ENCODE measurements at places on chromosomes 16 and 17. TPM values are rescaled to one million over a fixed set of nuclear protein-coding genes. Genes with fewer than 3 reads are reported as not detected.

Gene WDR45B
- 71.0 TPM for total RNA-seq

DNA sequence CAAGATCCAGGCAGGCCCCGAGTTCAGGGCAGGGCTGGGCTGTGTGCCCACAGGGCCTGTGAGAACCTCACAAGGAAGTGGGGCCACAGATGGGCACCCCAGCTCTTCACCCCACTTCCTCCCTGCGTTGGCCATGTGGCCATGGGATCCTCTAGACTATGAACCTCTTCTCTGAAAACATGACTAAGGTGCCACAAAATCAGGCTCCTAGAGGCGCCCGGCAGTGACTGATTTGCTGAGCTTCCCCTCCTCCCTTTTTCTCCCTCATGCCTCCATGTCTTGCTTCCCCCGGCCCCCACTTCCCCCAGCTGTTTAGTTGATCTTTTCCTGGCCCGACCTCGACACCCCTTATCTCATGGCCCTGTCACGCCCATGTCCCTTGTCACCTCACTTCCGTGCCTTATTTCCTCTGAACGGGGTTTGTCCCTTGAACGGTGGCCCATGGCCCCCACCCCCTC is 87.1 kb downstream of the KCNJ12 start:
- H3K27me3 ChIP-seq, result peaks cover 58% of the 10 kb centered on the region
- H3K4me3 ChIP-seq, result no peak overlapping the region
- no peak for DNase-seq
- H3K36me3 ChIP-seq, result no peaks in the 10 kb centered on the region
- no peak overlapping the region for H3K27ac ChIP-seq

DNA sequence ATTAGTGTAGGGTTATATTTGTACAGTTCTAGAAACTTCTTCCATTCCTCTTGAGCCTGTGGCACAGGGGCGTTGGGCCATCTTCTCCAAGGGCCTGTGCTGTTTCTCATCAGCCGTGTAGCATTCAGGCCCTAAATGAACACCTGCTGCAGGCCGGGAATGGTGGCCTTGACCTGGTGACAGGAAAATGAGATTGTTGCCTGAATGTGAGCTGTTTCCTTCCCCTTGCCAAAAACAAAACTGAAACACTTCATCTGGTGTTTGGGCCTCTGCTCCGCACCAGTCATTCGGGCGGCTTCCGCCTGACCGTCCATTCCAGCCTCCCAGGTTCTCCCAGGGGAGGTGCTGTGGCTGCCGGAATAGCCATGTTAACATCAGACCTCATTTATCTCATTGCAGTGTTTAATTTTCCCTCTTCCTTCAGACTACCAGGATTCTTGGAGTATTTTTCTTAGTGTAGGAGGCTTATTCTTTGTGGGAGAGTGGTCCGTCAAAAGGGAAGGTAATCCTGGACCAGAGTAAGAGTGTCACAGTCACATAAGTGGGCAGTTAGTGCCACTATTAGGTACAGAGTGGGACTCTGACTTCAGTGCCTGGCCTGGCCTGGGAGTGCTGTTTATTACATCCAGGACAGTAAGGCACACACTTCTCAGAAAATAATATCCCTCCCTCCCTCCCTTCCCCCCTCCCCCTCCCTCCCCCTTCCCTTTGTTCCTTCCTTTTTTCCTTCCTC is 61.9 kb downstream of the WWP2 start:
- H3K4me3 ChIP-seq, result no peak overlapping the region
- no peaks in the 10 kb centered on the region for H3K27me3 ChIP-seq
- H3K27ac ChIP-seq, result no peak overlapping the region
- H3K4me1 ChIP-seq, result peaks cover 9% of the 10 kb centered on the region
- no peak for DNase-seq

- peaks cover 24% of the 10 kb centered on the region for H3K36me3 ChIP-seq
- no peak for DNase-seq
- peaks cover 2% of the 10 kb centered on the region for H3K27me3 ChIP-seq
- no peak overlapping the region for H3K27ac ChIP-seq
- H3K4me1 ChIP-seq, result peaks cover 38% of the 10 kb centered on the region
Measured at GRCh38 chr16:68825427-68825826, 17.9 kb upstream of the TANGO6 start.

GRCh38 chr17:13635951-13636350 is 34.2 kb upstream of the HS3ST3A1 start:
- no peaks in the 10 kb centered on the region for H3K27me3 ChIP-seq
- peaks cover 14% of the 10 kb centered on the region for H3K4me1 ChIP-seq
- H3K27ac ChIP-seq, result no peak overlapping the region
- H3K36me3 ChIP-seq, result no peaks in the 10 kb centered on the region
- H3K4me3 ChIP-seq, result no peak overlapping the region

GRCh38 chr17:81367171-81367570 is 28.1 kb upstream of the BAHCC1 start:
- H3K4me3 ChIP-seq, result no peak overlapping the region
- H3K27me3 ChIP-seq, result peaks cover 32% of the 10 kb centered on the region
- no peak for DNase-seq

Gene NOD2
- not detected for total RNA-seq

GRCh38 chr17:9886141-9886930 is 18.7 kb downstream of the RCVRN start:
- DNase-seq, result no peak
- no peaks in the 10 kb centered on the region for H3K4me1 ChIP-seq
- peaks cover 10% of the 10 kb centered on the region for H3K36me3 ChIP-seq
- H3K27me3 ChIP-seq, result peaks cover 2% of the 10 kb centered on the region
- H3K4me3 ChIP-seq, result no peak overlapping the region

DNA sequence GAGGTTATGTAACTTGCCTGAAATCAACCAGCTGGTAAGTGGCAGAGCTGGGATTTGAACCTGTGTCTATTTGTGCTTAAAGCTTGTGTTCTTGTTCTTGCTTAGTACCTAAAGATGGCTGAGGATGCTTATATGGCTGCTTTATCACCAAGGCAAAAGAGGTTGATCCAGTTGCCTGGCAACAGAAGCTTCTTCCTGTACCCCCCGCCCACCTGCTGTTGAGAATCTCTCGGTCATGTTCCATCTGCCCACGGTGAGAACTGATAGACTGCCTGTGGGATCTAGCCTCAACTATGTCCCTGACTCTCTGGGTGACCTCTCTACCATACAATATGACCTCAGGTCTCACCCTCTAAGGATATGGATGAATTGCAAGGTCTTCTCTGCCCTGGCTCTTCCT is 60.7 kb downstream of the ABCC6 start:
- no peak overlapping the region for H3K27ac ChIP-seq
- H3K36me3 ChIP-seq, result no peaks in the 10 kb centered on the region
- no peaks in the 10 kb centered on the region for H3K4me1 ChIP-seq

Gene TIMP2
- total RNA-seq, result 691 TPM

- peaks cover 9% of the 10 kb centered on the region for H3K36me3 ChIP-seq
- peaks cover 52% of the 10 kb centered on the region for H3K27me3 ChIP-seq
- no peak for DNase-seq
- 0 out of 2 replicates have a peak, but pooled peaks cover 2% of the 10 kb centered on the region for H3K4me1 ChIP-seq
Measured at GRCh38 chr16:71407731-71408130, 34.1 kb downstream of the TLE7 start.

- peak within 1 kb of the TSS; percentile 69 for H3K27ac ChIP-seq
- H3K4me1 ChIP-seq, result peaks cover 6% of the 10 kb centered on the region
- peak within 1 kb of the TSS; percentile 78 for H3K4me3 ChIP-seq
- no peaks in the 10 kb centered on the region for H3K36me3 ChIP-seq
- no peaks in the 10 kb centered on the region for H3K27me3 ChIP-seq
Measured at GRCh38 chr16:2474877-2475412, at the start of gene TBC1D24. TBC1D24 (plus strand) TSS chr16:2475127; CDS start chr16:2496149, 21,022 bp downstream.

Gene HCRT
- not detected for total RNA-seq

DNA sequence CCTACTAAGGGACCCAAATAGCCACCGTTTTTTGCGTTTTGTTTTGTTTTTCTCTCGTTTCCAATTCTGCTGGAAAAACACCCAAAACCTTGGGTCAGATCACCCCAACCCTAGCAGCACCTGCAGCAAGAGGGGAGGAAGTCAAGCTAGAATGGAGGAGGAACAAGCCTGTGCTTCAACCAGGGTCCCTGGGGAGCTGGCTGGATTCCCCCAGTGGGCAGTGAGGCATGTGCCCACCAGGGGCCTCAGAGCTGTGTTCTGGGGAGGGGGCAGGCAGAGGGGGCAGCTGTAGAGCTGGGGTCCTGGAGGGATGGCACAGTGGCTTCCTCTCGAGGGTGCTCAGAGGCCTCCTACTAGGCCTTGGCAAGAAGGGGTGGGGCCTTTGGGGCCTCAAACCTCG is 6.5 kb downstream of the CD79B start:
- H3K36me3 ChIP-seq, result no peaks in the 10 kb centered on the region
- DNase-seq, result no peak
- H3K4me1 ChIP-seq, result no peaks in the 10 kb centered on the region
- H3K4me3 ChIP-seq, result no peak overlapping the region
- H3K27me3 ChIP-seq, result peaks cover 3% of the 10 kb centered on the region

Gene TMEM220
- 5.0 TPM for total RNA-seq

- H3K27ac ChIP-seq, result peak within 1 kb of the TSS; percentile 89
- peak within 1 kb of the TSS; percentile 93 for H3K4me3 ChIP-seq
- DNase-seq, result peak; percentile 51
- H3K27me3 ChIP-seq, result peaks cover 1% of the 10 kb centered on the region
- H3K4me1 ChIP-seq, result peaks cover 67% of the 10 kb centered on the region
- H3K36me3 ChIP-seq, result peaks cover 6% of the 10 kb centered on the region
Measured at GRCh38 chr16:27313422-27314160, at the start of gene IL4R. IL4R (plus strand) TSS chr16:27313974; CDS start chr16:27340204, 26,230 bp downstream.

- H3K36me3 ChIP-seq, result no peaks in the 10 kb centered on the region
- H3K4me3 ChIP-seq, result no peak overlapping the region
- no peak for DNase-seq
- no peak overlapping the region for H3K27ac ChIP-seq
- H3K27me3 ChIP-seq, result peaks cover 3% of the 10 kb centered on the region
Measured at GRCh38 chr17:15969463-15969862, 24.5 kb downstream of the ADORA2B start.

- no peak for DNase-seq
- H3K4me3 ChIP-seq, result no peak overlapping the region
- no peak overlapping the region for H3K27ac ChIP-seq
Measured at GRCh38 chr16:54890381-54890780, 40.3 kb upstream of the IRX5 start.

DNA sequence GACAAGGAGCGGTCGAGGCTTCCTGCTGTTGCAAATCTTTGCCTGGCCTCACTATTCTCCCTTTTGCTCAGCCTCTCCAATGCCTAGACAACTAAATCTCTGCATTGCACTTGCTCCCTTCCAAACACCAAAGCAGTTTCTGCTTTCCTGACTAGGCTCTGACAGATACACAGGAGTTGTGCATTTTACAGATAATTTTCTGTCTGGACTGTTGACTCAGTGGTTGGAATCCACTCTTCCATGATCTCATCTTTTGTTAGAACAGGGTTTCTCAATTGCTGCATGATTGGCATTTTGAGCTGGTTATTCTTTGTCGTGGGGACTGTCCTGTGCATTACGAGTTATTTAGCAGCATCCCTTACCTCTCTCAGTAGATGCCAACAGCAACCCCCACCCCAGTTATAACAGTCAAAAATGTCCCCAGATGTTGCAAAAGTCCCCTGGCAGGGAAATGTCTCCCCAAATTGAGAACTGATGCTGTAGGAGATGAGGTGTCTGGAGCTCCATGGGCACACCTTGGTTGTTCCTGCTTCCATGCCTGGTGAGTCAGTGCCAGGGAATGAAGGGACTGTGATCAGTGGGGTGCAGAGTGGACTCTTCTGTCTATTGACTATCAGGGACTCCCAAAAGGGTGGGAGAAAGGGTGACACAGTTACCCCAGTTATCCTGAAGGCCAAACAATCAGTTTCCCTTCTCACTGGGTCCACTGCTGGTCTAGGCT is 557.4 kb upstream of the PSMD7 start:
- no peak for DNase-seq
- no peak overlapping the region for H3K27ac ChIP-seq
- H3K27me3 ChIP-seq, result peaks cover 2% of the 10 kb centered on the region
- H3K36me3 ChIP-seq, result no peaks in the 10 kb centered on the region
- no peak overlapping the region for H3K4me3 ChIP-seq

Gene TBC1D3C
- 1.4 TPM for total RNA-seq

- H3K4me1 ChIP-seq, result peaks cover 39% of the 10 kb centered on the region
- H3K27me3 ChIP-seq, result peaks cover 9% of the 10 kb centered on the region
- H3K27ac ChIP-seq, result peak overlapping the region; percentile 72
- no peak for DNase-seq
- peak overlapping the region; percentile 89 for H3K4me3 ChIP-seq
Measured at GRCh38 chr16:30369938-30370455, 297 bp downstream of the TBC1D10B start.

Gene CCL22
- total RNA-seq, result not detected

DNA sequence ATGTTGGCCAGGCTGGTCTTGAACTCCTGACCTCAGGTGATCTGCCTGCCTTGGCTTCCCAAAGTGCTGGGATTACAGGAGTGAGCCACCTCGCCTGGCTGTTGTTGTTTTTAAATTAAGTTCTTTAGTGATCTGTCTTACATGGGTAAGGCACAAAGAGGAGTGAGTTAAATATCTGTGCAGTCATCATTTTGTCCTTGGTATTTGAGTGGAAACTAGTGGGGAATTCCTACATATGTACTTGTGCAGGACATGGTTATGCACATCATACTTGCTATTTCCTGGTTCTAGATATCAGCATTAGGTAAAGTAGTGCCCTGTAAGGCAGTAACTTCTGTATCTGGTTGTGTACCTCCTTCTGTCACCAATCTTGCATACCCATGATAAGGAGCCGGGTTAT is 3.7 kb downstream of the KPNB1 start:
- H3K27me3 ChIP-seq, result peaks cover 5% of the 10 kb centered on the region
- peak overlapping the region; percentile 5 for H3K27ac ChIP-seq
- H3K36me3 ChIP-seq, result peaks cover 57% of the 10 kb centered on the region
- peaks cover 54% of the 10 kb centered on the region for H3K4me1 ChIP-seq
- H3K4me3 ChIP-seq, result peak overlapping the region; percentile 57

DNA sequence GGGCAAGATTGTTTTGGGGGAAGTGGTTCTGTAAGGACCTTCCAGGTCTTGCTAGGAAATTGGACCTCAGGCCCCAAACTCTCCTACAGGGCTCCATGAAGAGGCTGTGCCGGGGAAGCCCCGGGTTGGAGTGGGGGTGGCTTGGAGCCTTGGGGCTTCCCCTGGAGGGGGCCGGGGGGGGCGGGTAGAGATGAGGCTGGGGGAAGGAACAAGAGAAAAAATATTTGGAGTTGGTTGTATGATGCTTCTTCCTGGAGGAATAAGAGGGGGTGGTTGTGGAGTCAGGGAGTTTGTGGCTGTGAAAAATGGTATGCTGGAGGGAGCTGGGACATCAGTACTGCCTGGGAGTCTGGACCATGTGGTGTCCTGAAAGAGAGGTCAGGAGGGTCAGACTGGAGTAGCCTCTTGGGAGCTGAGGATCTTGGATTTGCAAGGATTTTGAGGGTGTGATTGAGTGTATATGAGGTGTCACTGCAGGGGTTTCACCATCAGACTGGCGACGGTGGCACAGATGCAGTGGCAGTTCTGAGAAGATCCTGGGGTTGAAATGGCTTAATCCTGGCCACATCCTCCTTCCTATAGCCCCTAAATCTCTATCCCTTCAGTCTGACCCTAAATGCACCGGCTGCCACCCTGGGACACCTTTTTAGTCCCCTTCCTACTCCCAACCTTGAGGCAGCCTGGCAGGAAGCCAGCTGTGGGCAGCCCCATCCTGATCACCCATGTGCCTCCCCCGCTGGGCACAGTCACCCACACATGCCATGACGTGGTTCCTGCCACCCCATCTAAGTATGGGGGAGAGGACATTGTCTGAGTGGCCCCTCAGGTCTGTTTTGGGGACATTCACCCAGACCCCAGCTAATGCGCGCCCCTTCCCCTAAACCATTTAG is 10.9 kb downstream of the RARA start:
- 0 out of 2 replicates have a peak, but pooled peaks cover 8% of the 10 kb centered on the region for H3K36me3 ChIP-seq
- no peak for DNase-seq
- no peaks in the 10 kb centered on the region for H3K27me3 ChIP-seq
- peaks cover 61% of the 10 kb centered on the region for H3K4me1 ChIP-seq
- H3K4me3 ChIP-seq, result peak overlapping the region; percentile 98

Data from HFFc6 (cell line).